Left forelimb (tissue), 1 donor: ENCODE measurements at places on chromosomes 12 and 14.
A peak's percentile ranks its signal among the peaks of the same experiment; 100 is the strongest.

DNA sequence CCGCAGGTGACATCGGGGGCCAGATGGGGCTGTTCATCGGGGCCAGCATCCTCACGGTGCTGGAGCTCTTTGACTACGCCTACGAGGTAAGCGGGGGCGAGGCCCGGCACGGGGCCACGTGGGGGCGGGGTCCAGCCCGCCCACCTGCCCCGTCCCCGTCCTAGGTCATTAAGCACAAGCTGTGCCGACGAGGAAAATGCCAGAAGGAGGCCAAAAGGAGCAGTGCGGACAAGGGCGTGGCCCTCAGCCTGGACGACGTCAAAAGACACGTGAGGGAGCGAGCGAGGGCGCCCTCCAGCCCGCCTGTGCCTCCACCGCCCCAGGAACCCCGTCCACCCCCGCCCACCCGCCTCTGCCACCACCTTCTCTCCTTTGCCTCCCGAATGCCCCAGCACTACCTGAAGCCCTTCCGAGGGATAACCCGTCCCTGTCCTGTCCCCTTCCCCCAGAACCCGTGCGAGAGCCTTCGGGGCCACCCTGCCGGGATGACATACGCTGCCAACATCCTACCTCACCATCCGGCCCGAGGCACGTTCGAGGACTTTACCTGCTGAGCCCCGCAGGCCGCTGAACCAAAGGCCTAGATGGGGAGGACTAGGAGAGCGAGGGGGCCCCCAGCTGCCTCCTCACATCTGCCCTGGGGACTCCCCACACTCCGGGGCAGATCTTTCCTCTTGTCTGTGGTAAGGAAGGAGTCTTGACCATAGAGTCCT lies 3.9 kb upstream of the SMARCD1 start:
- no peak for DNase-seq

DNA sequence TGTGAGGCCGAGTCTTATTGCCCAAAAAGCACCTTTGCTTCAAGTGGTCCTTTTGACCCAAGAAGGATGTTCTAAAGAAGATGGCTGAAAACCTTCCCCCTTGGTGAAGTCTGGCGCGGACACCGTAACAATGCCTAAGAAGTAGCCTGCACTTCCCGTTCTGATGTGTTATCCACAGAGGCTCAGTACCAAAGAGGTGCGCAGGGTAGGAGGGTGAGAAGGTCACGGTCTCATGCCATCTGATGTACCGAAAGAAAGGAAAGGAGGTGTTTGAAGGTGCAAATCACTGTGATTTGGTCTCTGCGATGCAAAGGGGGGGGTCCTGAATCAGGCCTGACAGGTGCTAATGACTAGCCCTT lies 9.9 kb downstream of the PEBP1 start:
- no peak for DNase-seq

DNA sequence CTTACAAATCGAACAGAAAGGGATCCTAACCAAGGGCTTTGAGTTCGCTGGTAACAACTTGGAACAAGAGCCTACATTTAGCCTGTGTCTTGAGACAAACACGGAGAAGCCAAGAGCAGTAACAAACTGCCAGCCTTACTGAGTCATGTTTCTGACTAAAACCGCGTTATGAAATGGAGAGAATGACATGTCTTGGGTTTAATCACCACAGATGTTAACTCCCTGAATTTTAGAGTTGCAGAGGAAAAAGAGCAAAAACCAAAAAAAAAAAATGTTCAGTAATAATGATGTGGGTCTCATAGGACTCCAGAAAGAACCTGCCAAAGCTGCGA lies 1.0 kb downstream of the BLTP3B start:
- no peak for DNase-seq

DNA sequence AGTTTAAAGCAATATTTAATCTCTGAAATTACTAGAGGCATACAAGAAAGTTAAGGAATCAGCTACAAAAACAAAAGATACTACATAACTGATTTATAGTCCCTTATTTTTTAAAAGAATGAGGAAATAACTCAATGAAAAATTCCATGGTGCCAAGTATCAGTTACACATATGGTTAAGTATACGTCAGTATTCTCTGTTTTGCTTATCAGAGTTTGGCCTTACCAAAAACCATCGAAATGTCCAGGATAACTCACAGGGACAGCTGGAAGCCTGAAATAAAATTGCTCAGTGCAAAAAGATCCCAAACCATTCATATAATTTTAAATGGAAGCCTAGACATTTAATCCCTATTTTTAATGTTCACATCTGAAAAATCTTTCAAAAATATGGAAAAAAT lies 3.6 kb downstream of the CFL2 start:
- no peak for DNase-seq

DNA sequence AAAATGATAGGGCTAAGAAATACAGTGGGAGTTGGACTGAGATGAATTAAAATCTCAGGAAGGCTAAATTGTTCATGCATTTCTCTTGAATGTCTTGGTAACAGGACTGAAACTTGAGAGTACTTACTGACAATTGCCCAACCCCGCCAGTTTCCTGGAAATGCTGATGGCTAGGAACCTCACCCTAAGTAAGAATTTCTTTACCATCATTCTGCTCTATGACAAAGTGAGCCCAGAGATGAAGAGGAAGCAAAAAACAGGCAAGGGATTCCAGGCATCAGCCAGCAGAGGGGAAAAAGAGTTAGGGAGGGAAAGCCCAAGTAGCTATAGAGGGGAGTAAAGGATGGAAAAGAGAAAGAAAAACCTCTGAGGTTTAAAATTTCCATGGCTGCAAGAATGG lies 397.7 kb downstream of the MDGA2 start:
- no peak for DNase-seq

- DNase-seq, result no peak
These were observed 135.6 kb upstream of the MAX start for GRCh38 chr14:65237941-65238340.

DNA sequence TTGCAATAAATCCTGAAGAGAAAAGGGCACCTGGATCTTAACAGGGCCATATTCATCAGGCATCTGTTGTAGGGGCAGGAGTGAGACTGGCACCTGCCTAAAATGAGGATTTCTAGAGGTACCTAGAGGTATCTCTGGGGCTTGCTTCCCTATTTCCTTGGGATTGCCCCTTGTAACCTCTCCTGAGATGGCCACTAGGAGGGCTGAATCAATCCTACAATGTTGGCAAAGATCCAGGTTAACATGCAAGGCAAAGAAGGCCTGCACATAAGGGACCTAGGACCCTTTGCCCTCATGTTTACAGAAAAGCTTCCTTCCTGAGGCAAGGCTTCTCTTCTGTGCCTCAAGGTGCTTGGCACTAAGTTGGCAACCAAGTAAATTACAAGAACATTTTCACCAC lies 25.8 kb upstream of the CLEC4E start:
- no peak for DNase-seq

DNA sequence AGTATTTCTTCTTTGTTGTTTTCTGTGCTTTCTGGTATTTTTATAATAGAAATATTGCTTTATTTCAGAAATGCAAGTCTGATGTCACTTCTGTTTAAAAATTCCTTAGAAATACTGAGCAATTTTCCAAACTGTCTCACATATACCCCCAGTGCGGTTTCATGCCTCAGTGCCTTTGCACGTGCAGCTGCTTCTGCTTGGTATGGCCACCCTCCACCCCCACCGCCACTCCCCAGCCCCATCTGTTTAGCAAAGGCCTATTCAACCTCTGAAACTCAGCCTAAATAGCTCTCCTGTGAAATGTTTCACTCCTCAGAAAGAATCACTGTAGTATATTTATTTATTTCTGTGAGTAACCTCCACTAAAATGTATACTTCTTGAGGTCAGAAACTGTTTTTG lies 52.3 kb downstream of the PPM1H start:
- no peak for DNase-seq

- DNase-seq, result no peak
These were observed 14.4 kb downstream of the CLSTN3 start for GRCh38 chr12:7144414-7145120.

DNA sequence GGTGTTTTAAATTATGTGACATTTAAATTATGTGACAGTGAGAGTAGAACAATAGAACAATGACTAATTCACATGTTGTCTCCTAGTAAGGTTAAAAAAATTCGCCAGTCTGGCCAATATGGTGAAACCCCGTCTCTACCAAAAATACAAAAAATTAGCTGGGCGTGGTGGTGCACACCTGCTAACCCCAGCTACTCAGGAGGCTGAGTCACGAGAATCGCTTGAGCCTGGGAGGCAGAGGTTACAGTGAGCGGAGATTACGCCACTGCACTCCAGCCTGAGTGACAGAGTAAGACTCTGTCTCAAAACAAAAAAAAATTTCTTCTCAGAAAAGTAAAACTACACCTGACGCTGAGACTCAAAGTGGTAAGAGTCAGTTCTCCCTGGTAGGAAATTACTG lies 2.7 kb downstream of the CS start:
- no peak for DNase-seq

DNA sequence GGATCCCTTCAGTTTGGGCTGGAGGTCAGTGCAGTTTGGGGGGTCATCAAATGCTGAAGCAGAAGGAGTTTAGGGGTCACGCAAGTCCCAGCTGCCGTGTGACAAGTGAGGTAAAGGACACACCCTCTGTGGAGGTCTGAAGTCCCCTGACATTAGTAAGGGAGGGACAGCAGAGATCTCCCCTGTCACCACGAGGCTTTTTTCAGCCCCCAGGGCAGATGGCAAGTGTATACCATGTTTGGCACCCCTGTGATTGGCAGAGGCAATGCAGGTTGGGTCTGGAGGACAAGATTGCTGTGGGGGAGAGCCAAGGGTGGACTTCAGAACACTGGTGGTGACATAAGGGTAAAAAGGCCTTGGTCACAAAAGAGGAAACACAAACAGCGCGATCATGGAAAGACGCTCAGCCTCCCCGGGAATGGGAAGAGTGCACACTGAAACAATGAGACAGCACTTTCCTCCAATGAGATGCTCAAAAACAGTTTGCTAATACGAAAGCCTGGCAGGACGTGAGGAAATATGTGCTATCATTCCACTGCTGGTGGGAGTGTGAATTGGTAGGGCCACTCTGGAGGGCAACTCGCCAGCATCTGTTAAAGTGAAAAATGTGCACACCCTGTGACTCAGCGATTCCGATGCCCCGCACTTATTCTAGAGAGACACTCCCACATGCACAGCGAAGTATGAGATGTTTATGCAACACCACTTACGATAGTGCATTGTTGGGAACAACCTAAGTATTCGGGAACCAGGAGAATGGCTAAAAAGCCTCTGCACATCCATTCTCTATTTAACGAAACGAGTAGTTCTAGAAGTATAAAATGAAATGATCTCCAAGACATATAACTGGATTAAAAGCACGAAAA lies 14.4 kb upstream of the CD27 start:
- no peak for DNase-seq

GRCh38 chr12:45354399-45354798 lies 138.5 kb downstream of the ANO6 start:
- no peak for DNase-seq

GRCh38 chr12:129201029-129201428 lies 347.8 kb downstream of the GLT1D1 start:
- no peak for DNase-seq

GRCh38 chr12:103969391-103969790 lies 3.7 kb downstream of the TDG start:
- no peak for DNase-seq

- DNase-seq, result no peak
These were observed 72.7 kb upstream of the GRIP1 start for GRCh38 chr12:66751432-66752113.

- DNase-seq, result no peak
These were observed 238.1 kb downstream of the FOXN3 start for GRCh38 chr14:89178800-89179535.

- DNase-seq, result no peak
These were observed 2.6 kb upstream of the ANKLE2 start for GRCh38 chr12:132764231-132764630.

GRCh38 chr12:49547090-49547690 lies 8.4 kb downstream of the KCNH3 start:
- DNase-seq, result no peak

GRCh38 chr12:69056743-69057515 lies 124.0 kb upstream of the CPM start:
- DNase-seq, result no peak

DNA sequence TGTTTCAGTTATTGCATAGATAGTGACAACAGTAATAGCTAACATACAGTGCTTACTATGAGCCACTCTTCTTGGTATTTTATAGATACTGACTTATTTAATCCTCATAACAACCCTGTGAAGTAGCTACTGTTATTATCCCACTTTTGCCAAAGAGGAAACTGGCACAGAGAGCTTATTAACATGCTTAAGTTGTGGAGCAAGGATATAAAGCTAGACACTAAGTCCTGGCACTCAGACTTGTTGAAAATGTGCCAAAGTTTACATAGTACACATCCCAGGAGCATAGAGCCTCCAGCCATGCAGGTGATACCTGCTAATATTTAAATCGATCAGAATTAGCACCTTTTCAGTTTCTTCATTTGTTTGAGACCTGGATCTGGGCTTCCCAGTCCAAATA lies 41.8 kb downstream of the VEZT start:
- DNase-seq, result no peak

- DNase-seq, result no peak
These were observed 109.7 kb downstream of the TMTC3 start for GRCh38 chr12:88251798-88252197.

DNA sequence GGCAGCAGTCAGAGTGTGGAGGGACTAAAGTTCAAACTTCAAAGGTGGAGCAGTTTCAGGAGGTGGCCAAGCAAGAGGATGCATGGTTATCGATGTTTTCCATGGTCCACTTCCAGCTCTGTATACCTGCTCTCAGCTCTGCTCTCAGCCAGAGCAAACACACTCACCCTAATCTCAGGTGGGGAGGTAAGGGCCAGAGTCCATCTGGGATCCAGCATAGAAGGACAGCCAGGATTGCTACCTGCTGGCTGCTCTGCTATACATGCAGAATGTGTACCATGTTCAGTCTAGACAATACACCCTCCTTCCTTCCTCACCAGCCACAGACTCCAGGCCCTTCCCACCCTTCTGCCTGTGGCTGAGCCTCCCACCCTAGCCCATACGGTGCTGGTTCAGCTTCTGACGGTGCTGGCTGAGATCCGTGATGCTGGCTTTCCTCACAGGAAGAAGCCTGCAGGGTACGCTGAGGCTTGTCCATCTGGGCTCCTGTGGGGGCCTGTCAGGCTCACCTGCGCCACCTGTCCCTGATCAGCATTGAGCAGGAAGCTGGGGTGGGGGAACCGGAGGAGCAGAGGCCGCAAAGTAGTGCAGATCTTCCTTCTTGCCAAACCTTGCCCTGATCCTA lies 2.4 kb downstream of the CBLN3 start:
- DNase-seq, result peak; percentile 44

DNA sequence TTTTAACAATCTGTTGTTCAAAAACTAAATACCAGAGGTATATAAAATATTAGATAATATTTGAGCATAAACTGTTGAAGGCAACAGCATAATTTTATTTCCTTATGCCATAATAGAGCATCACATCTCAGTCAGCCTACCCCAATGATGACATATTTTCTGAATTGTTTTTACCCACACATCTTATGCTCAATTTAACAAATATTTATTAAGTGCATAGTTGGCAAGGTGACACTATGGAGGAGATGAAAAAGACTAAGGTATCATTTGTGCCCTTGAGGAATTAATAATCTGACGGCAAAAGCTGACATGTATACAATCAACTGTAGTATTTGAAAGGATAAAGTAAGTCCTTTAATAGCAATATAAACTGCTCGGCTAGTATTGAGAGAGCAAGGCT lies 102.4 kb downstream of the SYT1 start:
- no peak for DNase-seq

- DNase-seq, result no peak
These were observed 693.0 kb downstream of the NRXN3 start for GRCh38 chr14:78863143-78863542.
